ENCODE measurements at places on chromosomes 16 and 17.
A peak's percentile ranks its signal among the peaks of the same experiment; 100 is the strongest.

GRCh38 chr16:79950932-79951719 is 350.6 kb upstream of the MAF start:
- DNase-seq: no peak

DNA sequence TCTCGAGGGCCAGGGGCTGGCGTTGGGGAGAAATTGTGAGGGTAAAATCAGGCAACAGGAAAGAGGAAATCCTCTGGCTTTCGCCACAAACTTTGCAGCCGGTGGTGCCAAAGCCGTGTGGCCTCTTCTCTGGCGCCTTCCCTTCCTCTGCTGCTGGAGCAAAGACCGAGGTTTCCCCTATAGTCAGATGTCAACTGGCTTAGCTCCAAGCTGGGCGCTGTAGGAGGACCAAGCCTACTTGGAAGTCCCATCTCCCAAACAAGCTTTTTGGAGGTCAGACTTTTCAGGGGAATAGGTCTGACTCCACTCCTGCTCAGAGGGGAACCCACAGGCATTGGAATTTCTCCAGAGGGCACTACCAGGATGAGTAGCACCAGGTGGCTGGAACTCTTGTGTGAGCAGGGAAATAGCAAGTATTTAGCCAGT is 5.0 kb downstream of the IGFBP4 start:
- no peak for DNase-seq

GRCh38 chr17:18259621-18260331 is 686 bp upstream of the MIEF2 start:
- DNase-seq: peak; percentile 43

GRCh38 chr17:74234486-74234885 is 21.1 kb downstream of the TTYH2 start:
- DNase-seq: no peak

GRCh38 chr16:46807336-46807735 is 23.6 kb downstream of the C16orf87 start:
- DNase-seq: no peak

- DNase-seq: no peak
Measured at GRCh38 chr16:89360760-89361435, 129.5 kb downstream of the ANKRD11 start.

- no peak for DNase-seq
Measured at GRCh38 chr16:25065899-25066298, 45.6 kb upstream of the LCMT1 start.

DNA sequence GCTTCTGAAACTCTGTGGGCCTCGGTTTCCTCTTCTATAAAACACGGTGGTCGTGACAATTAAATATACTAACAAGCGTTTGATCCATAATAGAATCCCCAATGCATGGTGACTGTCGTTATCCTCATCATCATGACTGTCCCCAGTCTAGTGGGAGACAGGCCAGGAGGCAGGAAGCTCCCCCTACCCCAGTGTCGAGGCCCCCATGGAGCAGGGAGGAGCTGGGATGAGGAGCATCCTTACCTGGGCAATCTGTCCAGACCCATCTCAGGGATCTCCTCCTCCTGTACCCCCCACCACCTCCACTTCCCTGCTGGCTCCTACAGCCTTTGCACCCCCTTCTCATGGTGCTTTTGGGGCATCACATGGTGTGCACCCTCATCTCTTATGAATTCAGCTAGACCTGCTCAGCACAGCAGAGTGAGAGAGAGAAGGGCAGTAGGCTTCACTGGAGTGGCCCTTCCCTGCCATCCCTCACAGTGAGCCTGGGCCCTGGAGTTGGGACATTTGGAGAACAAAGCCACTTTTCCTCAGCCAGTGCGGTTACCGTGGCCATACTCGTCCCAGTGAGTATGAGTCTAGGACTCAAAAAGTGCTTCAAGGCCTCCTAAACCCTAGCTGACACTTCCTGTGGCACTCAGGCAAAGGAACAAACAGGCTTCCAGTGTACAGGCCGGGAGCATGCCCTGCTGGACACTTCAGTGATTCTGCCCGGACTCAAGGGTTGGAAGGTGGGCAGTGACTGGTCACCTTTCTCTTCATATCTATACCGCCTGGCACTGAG is 148.6 kb downstream of the CLEC16A start:
- DNase-seq: no peak

DNA sequence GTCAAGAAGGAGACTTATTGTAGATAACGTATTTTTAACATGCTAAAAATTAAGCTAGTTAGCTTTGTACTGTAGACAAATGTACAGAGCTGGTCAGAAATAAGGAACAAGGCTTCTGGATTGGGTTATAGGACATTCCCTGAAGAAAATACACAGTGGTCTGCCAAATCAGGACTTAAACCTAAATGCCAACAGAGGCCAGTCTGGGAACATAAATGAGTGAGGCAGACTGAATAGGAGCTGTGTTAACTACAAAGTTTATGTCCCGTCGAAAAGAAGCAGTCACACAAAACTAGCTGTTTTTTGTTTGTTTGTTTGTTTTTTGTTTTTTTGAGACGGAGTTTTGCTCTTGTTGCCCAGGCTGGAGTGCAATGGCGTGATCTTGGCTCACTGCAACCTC is 120.4 kb upstream of the C17orf78 start:
- DNase-seq: no peak

DNA sequence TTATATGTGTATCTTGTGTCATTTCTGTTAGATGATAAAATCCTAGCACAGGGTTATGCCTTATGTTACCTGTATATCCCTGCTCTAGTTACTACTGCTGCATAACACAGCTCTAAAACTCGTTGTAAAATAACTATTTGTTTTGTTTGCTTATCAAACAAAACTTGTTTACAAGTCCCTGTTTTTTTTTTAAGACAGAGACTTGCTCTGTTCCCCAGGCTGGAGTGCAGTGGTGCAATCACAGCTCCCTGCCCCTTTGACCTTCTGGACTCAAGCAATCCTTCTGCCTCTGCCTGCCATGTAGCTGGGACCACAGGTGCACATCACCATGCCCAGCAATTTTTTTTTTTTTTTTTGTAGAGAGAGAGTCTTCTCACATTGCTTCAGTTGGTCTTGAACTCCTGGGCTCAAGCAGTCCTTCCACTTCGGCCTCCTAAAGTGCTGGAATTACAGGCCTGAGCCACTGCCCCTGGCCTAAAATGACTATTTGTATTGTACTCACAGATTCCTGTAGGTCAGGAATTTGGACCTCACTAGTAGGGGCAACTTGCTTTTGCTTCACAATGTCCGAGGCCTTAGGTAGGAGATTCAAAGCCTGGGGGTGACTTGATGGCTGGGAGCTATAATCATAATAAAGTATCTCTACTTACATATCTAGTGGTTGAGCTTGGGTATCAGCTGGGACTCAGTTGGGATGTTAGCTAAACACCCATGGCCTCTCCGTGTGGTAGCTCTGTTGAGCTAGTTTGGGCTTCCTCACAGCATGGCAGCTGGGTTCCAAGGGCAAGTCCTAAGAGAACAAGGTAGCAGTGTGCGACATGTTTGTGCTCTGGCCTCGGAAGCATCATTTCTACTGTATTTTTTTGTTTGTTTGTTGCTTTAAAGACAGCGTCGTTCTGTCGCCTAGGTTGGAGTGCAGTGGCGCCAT is 12.6 kb downstream of the DUSP14 start:
- no peak for DNase-seq

- DNase-seq: no peak
Measured at GRCh38 chr17:78795861-78796516, 13.9 kb upstream of the CYTH1 start.

- DNase-seq: no peak
Measured at GRCh38 chr17:10754109-10754508, 24.3 kb upstream of the TMEM220 start.

GRCh38 chr16:17804857-17805256 is 334.1 kb upstream of the XYLT1 start:
- peak; percentile 15 for DNase-seq

GRCh38 chr17:35129973-35130351 is 8.5 kb downstream of the FNDC8 start:
- no peak for DNase-seq

DNA sequence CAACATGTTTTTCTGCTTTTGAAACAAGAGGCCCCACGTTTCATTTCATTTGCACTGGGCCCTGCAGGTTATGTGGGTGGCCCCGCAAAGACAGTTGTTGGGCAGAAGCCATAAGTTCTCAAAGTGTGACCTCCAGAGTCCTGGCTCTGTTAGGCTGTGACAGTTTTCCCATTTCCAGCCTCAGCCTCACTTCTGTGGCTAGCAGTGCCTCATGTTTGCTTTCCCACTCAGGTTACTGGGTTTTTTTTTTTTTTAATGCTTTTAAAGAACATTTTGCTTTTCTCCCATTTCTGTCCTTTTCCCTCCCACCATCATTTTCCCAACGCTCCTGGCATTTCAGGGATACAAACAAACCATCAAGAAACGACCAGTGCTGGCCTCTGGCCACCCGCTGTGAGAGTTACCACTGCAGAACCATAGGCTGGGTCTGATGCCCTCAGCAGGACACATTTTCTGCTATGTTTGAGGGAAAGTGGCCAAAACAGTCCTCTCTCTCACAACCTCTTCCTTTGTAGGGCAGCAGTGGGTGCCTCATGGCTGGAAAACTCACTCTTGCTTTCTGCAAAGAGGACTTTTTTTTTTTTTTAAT is 159.0 kb upstream of the MPHOSPH6 start:
- no peak for DNase-seq

- no peak for DNase-seq
Measured at GRCh38 chr16:57297856-57298255, 13.4 kb upstream of the PLLP start.

GRCh38 chr17:27422601-27423000 is 33.6 kb upstream of the KSR1 start:
- DNase-seq: no peak

All from foreskin fibroblast (primary cell).